Foreskin melanocyte (primary cell): ENCODE measurements at places on chromosomes 6 and 20.
A peak's percentile ranks its signal among the peaks of the same experiment; 100 is the strongest.

- DNase-seq = no peak
Observed at GRCh38 chr6:112480553-112480952, 133.4 kb downstream of the RFPL4B start.

DNA sequence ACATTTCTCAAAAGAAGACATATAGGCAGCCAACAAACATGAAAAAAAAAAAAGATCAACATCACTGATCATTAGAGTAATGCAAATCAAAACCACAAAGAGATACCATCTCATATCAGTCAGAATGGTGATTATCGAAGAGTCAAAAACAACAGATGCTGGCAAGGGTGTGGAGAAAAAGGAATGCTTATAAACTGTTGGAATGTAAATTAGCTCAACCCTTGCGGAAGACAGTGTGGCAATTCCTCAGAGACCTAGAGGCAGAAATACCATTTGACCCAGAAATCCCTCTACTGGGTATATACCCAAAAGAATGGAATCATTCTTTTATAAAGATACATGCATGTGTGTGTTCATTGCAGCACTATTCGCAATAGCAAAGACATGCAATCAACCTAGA lies 303.8 kb upstream of the THEMIS start:
- peak; percentile 53 for DNase-seq

GRCh38 chr20:3980260-3981131 lies 34.9 kb downstream of the RNF24 start:
- no peak for DNase-seq

DNA sequence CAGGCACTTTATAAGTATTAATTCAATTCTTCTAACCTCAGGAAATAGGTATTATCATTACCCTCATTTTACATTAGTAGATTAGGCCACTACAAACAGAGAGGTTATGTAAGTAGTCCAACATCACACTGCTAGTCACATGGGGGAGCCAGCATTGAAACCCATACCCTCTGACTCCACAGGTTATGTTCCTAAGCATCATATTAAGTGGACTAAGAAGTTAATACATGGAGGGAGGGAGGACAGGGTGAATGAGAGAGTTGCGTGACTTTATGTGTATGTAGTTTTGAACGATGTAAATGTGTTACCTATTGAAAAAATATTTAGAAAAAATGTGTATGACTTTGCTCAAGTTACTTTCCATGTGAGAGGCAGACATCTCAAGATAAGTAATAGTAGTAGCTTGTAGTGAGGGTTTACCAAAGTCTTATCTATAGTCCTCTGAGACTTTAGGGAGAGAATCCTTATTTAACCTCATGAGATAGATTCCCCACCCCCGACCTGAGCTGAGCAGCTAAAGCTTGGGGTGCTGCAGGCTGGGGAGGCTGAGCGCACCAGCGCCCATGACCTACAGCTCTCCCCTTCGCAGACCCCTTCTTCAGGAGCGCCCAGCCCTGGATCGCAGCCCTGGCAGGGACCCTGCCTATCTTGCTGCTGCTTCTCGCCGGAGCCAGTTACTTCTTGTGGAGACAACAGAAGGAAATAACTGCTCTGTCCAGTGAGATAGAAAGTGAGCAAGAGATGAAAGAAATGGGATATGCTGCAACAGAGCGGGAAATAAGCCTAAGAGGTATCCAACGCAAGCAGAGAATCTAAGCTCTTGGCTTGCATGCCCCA lies 7.5 kb downstream of the BTN3A2 start:
- no peak for DNase-seq

GRCh38 chr6:53038141-53038540 lies 27.1 kb upstream of the FBXO9 start:
- no peak for DNase-seq
